Natural killer cell treated with Interleukin-12 subunit alpha and Interleukin-12 subunit beta and Interleukin-15 and Interleukin-18, amount 100 ng/mL, for 72 hours (primary cell): ENCODE measurements at places on chromosomes 12 and 14. TPM values are rescaled to one million over a fixed set of nuclear protein-coding genes. Genes with fewer than 3 reads are reported as not detected.

DNA sequence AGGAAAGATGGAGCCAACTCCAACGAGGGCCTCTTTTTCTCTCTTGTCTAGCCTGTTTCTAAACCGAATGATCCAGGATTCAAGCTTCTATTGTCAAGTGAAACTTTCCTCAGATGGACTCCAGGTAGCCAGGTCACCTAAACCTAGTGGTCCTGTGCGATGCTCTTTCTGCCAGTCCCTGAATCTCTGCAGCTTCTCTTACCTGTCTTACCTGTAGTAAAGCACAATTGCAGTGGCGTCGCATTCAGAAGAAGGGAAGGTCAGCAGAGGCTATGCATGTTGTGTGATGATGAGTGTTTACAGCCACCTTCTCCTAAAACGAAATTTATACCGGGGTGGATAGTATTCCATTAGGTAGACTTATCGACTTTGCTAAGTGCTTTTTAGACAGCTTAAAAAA, 47.4 kb upstream of the TRAF3 start:
- H3K27me3 ChIP-seq = no peaks in the 10 kb centered on the region
- H3K4me3 ChIP-seq = no peak overlapping the region
- H3K27ac ChIP-seq = no peak overlapping the region
- peaks cover 12% of the 10 kb centered on the region for H3K36me3 ChIP-seq
- DNase-seq = no peak

- H3K27ac ChIP-seq = peak overlapping the region; percentile 94
- H3K36me3 ChIP-seq = no peaks in the 10 kb centered on the region
- H3K4me3 ChIP-seq = no peak overlapping the region
Measured at GRCh38 chr14:99257122-99257672, 14.8 kb downstream of the BCL11B start.

- H3K27me3 ChIP-seq = no peaks in the 10 kb centered on the region
- H3K4me1 ChIP-seq = no peaks in the 10 kb centered on the region
- H3K36me3 ChIP-seq = no peaks in the 10 kb centered on the region
- H3K27ac ChIP-seq = no peak overlapping the region
Measured at GRCh38 chr14:87430214-87430613, 562.8 kb downstream of the GALC start.

DNA sequence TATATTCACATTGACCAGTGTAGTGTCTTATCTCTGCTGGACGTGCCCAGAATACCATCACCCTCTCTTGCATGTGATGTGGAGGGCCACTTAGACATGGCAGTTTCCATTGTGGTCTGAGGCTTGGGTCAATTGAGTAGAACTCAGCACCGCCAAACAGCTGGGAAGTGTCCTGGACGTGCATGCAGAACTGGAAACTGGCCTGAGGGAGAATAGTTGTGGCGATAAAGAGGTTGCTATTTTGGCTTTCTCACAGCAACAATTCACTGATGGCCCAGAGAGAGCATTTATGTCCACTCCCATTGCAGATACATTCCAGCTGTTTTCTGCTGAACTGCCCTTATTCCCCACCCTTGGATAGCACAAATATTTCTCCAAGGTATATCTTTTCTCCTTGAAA, 210.1 kb upstream of the DAAM1 start:
- DNase-seq = no peak
- H3K4me3 ChIP-seq = no peak overlapping the region
- H3K27me3 ChIP-seq = no peaks in the 10 kb centered on the region
- no peak overlapping the region for H3K27ac ChIP-seq

The MYO1H gene
- total RNA-seq = not detected

- H3K36me3 ChIP-seq = no peaks in the 10 kb centered on the region
- no peaks in the 10 kb centered on the region for H3K27me3 ChIP-seq
- H3K4me3 ChIP-seq = no peak overlapping the region
- H3K4me1 ChIP-seq = no peaks in the 10 kb centered on the region
- no peak for DNase-seq
Measured at GRCh38 chr14:102280376-102280962, 24.5 kb downstream of the MOK start.
